ENCODE measurements at places on chromosomes 1 and 21. TPM values are rescaled to one million over a fixed set of nuclear protein-coding genes. Genes with fewer than 3 reads are reported as not detected.

The CDK11B gene
- total RNA-seq = 24.3 TPM

The CFHR1 gene
- 4.0 TPM for total RNA-seq

The FMO5 gene
- 2.4 TPM for total RNA-seq

DNA sequence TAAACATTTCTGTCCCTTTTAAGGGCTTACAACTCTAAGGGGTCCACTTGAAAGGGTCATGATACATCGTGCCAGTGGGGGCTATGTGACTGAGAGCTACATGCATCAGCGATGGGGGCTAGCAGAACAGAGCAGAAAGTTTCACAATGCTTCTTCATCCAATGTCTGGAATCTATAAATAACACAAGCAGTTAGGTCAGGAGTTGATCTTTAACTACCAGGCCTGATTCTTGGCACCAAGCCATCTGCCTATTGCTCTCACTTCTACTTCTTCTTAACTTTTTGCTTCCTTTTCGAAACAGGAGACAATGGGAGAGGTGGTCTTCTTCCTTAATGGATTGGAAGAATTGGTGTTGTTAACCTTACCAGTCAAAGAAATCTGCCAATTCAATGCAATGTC, 410.0 kb downstream of the TGFB2 start:
- DNase-seq = no peak

DNA sequence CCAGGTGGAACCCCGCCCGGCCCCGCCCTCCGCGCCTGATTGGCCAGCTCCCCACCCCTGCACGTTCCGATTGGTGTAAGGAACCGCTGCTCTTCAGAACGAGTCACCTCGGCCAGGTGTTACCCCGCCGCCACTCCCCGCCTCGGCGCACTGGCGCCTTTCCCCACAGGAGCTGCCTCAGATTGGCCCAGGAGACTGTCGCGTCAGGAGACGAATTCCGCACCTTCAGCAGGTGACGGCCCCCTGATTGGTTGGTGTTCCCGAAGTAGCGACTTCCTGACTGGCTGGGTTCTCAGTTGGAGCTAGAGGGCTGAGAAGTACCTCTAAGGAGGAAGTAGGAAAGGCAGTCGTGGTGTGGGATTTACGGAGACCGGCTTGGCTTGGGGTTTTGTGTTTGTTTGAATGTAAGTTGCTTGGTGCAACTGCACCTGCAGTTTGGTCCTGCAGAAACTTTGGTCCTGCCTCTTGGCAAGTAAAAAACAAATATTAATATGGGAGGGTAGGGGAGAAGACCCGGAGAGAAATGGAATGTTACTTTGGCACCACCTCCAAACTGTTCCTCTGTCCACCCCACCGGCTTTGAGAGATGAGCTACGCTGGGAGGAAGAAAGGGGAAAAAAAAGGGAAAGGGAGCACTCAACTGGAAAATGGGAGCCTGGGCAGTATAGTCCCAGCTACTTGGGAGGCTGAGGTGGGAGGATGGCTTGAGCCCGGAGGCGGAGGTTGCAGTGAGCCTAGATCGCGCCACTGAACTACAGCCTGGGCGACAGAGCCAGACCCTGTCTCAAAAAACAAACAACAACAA, 415 bp upstream of the F11R start:
- peak; percentile 90 for DNase-seq

The PDC gene
- not detected for total RNA-seq

The TSACC gene
- not detected for total RNA-seq

GRCh38 chr1:236282425-236282716, 613 bp upstream of the ERO1B start:
- no peak for DNase-seq

Measured in posterior vena cava (tissue), 2 donors.